Cardiac muscle cell (in vitro differentiated cells and primary cell): ENCODE measurements at places on chromosomes 7 and 10. TPM values are rescaled to one million over a fixed set of nuclear protein-coding genes. Genes with fewer than 3 reads are reported as not detected.

- no peaks in the 10 kb centered on the region for H3K36me3 ChIP-seq
- no peak overlapping the region for H3K4me3 ChIP-seq
- H3K27me3 ChIP-seq, result peaks cover 16% of the 10 kb centered on the region
- no peaks in the 10 kb centered on the region for H3K4me1 ChIP-seq
- no peak for DNase-seq
Measured at GRCh38 chr10:71161425-71161824, 50.9 kb upstream of the UNC5B start.

FAM107B gene
- 6.0 TPM in 2 replicates for total RNA-seq

DMTF1 gene
- 51.2 and 68.7 TPM in 2 replicates for total RNA-seq

DNA sequence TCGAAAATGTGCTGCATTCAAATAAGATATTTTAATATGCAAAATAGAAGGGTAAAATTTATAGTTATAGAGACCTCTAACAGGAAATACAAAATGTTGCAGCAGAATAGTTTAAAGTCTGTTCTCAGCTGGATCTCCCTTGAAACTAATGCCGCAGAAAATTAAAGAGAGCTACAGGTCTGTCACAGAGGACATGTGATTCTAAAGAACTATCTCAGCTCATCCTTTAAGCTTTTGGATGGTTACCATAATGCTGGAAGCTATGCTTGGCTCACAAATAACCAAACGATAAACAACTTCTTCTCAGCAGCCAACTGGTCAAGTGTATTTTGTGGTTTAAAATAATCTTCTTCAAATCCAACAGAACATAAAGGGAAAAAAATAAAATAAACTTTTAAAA is 353.0 kb downstream of the PARD3 start:
- no peak overlapping the region for H3K4me3 ChIP-seq
- H3K36me3 ChIP-seq, result no peaks in the 10 kb centered on the region
- H3K27me3 ChIP-seq, result no peaks in the 10 kb centered on the region
- no peak overlapping the region for H3K27ac ChIP-seq
- no peaks in the 10 kb centered on the region for H3K4me1 ChIP-seq

DNA sequence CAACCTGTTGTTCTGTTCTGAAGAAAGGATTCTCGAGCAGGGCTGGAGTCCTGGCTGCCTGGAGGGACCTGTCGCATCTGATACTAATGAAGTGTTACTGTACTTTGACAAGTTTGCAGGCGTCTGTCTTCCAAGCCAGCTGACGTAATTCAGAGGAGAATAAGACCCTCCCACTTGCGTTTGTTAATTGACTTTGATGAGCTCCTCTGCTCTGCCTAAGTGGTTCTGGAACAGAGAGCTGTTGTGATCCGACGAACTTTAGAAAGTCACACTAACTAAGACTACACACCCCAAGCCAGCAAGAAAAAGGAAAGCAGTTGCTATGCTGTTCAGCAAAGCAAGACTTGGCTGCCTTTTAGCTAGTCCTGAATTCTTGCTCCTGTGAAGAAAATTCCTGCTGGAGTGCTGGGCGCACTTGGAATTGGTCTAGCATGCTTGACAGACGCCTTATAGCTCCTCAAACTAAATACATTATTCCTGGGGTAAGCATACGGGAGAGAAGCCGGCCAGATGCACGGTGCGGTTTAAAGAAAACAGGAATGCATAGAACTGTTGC is 200.3 kb downstream of the CACNB2 start:
- no peaks in the 10 kb centered on the region for H3K27me3 ChIP-seq
- peak; percentile 29 for DNase-seq
- peak overlapping the region; percentile 25 for H3K4me3 ChIP-seq
- peaks cover 27% of the 10 kb centered on the region for H3K4me1 ChIP-seq
- H3K36me3 ChIP-seq, result no peaks in the 10 kb centered on the region
- H3K27ac ChIP-seq, result peak overlapping the region; percentile 85

- no peaks in the 10 kb centered on the region for H3K4me1 ChIP-seq
- no peak overlapping the region for H3K4me3 ChIP-seq
- no peaks in the 10 kb centered on the region for H3K36me3 ChIP-seq
Measured at GRCh38 chr7:81053623-81054022, 134.8 kb upstream of the SEMA3C start.

DNA sequence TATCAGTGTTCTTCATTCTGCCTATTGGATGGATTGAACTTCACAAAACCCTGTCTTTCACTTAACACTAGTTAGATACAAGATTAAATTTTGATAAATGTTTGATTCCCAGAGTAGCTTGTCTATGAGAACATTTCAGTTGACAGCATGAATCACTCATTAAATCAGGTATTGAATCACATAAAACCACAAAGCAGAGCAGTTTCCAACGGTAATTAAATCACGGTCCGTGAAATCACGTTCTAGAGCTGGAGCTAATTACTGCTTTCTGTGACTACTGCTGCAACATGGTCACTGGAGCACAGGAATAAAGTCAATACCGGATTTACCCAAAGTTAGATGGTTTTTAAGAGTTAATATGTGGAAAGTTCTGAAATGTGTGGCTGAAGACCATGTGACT is 257.8 kb upstream of the PCDH15 start:
- DNase-seq, result no peak
- H3K4me1 ChIP-seq, result no peaks in the 10 kb centered on the region
- no peak overlapping the region for H3K27ac ChIP-seq
- no peaks in the 10 kb centered on the region for H3K36me3 ChIP-seq
- no peak overlapping the region for H3K4me3 ChIP-seq
- no peaks in the 10 kb centered on the region for H3K27me3 ChIP-seq
